ENCODE measurements at places on chromosomes 1 and 21. TPM values are rescaled to one million over a fixed set of nuclear protein-coding genes. Genes with fewer than 3 reads are reported as not detected.

DNA sequence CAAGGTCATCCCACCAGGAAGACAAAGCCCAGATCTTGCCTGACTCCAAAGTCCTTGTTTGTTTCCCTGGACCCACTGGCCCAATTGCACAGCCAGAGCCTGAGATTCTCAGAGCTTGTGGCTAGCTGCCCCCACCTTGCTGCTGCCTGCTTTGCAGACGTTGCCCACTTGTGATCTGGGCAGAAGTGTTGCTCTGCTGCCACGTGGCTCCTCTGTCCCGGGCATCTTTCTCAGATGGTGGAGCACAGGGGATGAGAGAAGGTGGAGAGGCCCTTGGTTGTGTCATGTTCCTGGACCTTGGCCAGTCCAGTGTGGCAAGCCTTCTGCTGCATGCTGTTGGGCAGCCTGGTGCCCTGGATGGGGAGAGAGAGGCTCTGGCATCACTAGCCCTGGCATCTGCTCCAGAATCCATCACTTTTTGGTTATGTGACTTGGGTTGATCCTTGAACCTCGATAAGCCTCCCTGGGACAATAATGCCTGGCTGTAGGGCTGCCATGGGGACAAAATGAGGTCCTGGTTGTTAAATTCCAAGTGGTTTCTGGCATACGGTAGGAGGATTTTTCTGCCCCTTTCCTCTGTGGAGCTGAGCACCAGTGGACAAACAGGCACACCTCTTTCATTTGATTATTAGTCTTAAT, 1.5 kb upstream of the NR0B2 start:
- DNase-seq = no peak

- DNase-seq = no peak
These were observed 30.2 kb downstream of the TMPRSS2 start for GRCh38 chr21:41477641-41478318.

DNA sequence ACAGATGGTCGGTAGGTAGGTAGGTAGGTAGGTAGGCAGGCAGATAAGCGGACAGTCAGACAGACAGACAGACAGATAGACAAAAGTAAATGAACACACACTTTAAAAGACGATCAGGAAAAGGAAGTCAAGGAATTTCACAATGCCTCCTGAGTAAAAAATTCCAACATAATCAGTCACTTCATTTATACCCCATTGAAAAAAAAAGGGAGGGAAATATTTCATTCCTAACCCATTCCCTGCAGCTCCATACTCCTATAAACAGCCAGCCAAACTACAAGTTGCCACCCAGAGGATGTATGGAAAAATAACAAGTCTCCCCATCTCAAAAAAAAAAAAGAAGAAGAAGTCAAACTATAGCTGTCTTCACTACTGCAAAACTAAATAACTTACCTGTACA, 43.4 kb downstream of the ZZZ3 start:
- peak; percentile 79 for DNase-seq

- no peak for DNase-seq
These were observed 34.4 kb downstream of the MAP3K21 start for GRCh38 chr1:233361876-233362275.

DNA sequence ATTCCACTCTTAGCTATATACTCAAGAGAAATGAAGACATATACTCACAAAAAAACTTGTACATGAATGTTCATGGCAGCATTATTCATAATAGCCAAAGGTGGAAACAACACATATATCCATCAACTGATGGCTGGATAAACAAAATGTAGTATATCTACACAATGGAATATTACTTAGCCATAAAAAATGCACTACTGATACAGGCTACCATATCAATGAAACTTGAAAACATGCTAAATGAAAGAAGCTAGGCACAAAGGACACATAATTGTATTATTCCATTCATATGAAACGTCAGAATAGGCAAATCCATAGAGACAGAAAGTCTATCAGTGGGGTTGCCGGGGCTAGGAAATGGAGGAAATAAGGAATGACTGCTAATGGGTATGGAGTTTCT, 67.3 kb downstream of the NUP210L start:
- DNase-seq = no peak

DNA sequence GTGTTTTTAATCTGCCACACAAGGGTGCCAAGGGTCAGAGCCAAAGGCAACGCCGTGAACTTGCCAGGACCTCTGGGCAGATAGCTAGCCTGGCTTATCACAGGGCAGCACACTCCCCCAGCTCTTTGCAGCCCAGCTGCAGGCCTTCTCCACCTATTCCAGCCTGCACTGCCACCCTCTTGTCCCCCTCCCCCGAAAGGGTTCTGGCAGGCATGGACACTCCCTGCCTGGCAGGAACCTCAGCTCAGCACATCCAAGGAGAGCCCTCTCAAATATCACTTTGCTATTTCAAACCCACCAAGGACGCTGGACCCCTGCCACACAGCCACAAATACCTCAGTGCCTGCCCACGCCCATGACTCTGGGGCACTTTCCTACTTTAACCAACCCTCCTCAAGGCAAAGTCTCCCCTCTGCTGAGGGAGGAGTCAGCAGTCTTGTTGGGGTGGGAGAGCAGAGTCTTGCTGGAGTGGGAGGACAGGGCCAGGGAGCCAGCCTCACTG, 9.1 kb downstream of the SSBP3 start:
- no peak for DNase-seq

DNA sequence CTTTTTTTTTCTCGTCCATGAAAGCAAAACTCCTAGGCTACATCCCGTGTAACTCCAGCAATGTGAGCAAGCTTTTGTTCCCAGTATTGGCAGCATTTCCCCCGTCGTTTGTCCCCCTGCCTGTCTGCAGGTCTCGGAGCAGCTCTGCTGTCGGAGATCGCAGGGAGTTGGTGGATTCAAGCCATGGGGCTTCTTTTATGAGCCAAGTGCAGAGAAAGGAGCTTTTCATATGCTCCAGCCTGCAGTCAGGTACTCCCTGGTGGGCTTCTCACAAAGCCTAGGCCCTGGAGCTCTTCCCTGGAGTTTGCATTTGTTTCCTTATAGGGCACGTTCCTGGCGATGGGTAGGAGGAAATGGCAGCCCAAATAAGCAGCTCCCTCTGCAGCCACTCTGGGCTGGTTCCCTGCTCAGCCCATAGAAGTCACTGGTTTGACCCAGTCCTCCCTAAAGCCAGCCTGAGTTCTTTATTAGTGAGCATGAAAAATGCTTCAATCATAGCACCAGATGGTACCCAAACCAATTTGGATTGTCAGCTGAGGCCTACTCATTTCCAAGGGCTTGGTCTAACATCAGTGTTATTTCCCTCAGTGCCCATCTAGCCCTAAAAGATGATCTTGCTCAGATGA, 78.3 kb downstream of the NUF2 start:
- DNase-seq = no peak

GRCh38 chr1:236864996-236865817, 70.1 kb downstream of the MTR start:
- no peak for DNase-seq

DNA sequence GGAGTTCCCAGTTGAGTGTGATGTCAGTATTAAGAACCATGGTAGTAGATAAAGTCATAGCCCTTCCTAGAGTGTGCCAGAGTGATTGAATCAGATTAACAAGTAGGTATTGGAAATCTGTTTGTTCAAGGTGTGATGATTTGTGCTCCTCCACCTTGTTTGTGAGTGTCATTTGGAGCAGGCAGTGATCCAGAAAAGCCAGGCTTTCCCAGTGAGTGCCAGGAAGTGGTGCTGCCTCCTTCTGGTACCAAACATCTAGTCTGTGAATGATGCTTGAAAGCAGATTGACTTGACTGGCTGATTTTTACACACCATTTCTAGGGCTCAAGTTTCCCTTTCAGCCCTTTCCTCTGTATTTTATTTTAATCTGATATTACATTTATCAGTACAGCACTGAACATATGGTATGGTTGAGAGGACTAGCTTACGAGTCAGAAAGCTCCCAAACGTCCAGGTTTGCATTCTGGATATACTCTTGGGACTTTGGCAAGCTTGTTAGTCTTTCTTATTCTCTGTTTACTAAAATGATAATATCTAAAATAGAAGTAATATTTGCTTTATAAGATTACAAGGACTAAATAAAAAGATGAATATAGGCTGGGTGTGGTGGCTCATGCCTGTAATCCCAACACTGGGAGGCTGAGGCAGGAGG, 100.7 kb downstream of the PATJ start:
- DNase-seq = no peak

DNA sequence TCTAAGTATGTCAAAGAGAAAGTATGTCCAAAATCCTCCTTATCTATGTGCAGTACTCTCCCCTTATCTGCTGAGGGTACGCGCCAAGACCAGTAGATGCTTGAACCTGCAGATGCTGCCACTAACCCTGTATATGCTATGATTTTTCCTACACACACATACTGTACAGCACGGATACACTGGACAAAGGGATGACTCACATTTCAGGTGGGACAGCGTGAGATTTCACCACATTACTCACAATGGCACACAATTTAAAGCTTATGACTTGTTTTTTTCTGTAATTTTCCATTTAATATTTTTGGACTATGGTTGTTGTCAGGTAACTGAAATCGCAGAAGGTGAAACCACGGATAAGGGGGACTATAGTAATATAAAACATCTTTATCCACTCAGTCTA, 4.1 kb downstream of the ORC1 start:
- peak; percentile 67 for DNase-seq

DNA sequence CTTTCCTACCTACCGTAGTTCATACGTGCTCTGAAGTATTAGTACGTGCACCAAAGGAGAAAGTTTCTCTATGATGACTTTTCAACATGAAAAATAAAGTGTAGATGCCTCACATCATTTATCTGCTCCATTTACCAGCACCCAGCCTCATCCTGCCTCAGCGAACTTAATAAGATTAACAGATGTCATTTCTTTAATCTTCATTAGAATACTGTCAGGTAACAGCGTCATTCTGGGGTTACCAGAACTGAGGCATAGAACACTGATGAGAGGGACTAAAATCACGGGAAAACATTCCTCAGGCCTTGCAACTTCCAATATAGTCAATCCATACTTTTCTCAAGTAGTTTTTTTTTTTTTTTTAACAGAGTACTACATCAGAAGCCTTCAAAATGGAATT, 43.2 kb upstream of the DISC1 start:
- DNase-seq = no peak

DNA sequence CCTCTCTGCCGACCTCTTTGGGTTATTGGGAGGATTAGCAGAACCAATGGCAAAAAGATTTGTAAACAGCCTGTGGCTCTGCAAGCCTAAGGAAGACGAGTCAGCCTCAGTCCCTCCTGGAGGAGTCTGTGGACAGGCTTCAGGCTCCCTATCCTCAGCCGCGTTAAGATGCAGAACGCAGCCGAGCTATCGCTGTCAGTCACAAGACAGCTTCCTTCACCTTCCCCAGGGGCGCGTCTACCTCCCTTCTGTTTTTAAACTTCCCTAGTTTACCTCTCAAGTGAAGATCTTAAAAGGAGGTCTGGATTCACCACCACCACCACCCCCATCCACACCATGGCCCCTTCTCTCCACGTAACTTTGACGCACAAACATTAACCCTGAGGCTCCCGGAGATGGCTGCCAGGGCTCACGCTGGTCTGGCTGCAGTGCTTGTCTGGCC, 738 bp downstream of the CAMK1G start:
- DNase-seq = no peak

DNA sequence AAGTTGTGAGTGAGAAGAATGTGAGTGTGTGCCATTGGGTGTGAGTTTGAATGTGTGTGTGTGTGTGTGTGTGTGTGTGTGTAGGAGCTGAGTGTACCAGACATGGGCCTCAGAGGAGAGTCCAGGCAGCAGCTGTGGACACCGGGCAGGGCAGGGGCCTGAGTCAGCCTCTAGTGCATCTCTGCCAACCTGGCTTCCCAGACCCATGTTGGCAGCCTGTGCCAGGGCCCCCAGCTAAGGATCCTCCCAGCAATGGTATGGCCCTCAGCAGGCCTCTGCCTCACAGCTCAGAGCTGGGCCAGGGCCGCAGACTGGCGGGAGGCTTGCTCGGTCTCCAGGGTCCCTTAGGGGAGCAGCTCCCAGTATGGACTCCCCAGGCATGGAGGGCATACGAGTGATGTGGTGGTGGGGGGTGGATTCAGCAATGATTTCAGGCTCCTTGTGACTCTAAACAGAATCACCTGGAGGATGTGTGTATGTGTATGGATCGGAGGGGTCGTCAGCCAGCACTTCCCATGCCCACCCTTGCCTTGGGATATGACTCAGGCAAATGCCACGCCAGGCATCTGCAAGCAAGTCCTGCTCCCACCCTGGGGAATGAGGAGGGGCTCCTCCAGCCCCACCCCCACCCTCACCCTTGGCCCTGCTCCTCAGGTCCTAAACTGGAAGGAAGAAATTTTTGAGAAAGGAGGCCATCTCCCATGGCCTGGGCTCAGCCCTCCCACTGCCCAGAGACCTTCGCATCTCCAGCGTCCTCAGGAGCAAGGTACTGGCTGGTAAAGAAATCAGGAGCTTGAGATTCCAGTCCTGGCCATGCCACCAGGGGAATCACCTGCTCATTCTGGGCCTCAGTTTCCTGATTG, 1.8 kb upstream of the FOXO6 start:
- DNase-seq = no peak

DNA sequence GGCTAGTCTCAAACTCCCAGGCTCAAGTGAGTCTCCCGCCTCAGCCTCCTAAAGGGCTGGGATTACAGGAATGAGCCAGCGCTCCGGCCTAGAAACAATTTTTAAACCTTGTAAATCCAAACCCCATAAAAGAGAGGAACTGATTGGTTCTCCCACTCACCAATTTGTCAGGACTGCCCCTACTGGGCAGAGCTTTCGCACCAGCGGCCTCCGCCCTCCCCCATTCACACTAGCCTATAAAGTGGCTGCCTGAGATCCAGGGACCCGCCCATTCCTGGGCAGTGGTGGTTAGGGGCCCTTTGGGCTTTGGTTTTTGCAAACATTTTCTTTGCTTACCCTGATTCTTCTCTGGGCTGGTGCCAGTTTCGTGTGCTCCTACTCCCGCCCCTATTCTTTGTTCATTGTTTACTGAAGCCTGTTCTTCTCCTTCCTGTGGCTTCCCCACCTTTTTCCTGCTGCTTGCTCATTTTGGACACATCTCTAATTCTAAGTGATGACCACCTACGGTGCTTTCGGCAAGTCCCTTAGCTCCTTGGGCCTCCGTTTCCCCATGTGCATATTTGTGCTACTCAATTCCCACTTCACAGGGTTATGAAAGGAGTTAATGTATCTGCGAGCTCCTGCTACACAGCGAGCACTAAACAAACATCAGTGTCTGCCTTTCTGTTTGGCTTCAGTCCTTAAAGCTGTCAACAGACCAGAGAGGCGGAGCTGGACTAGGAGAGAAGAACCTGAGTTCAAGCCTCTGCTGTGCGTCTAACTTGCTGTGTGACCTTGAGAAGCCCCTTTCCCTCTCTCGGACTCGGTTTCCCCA, 39.8 kb upstream of the CLIC4 start:
- DNase-seq = peak; percentile 90

The OR2T6 gene
- not detected for total RNA-seq

The ITPKB gene
- total RNA-seq = 1.9 TPM

The LMX1A gene
- total RNA-seq = not detected

The KDM1A gene
- total RNA-seq = 71.1 TPM

The FCGR3A gene
- not detected for total RNA-seq

The KCNQ4 gene
- under 0.01 TPM for total RNA-seq

The TBX15 gene
- not detected for total RNA-seq

The FBXO44 gene
- total RNA-seq = 14.7 TPM

The RIMKLA gene
- not detected for total RNA-seq

The EVA1C gene
- 8.8 TPM for total RNA-seq

The KLHL21 gene
- total RNA-seq = 30.2 TPM

The C8A gene
- total RNA-seq = not detected

The TAL1 gene
- under 0.01 TPM for total RNA-seq
